Activated CD8-positive, alpha-beta memory T cell treated with anti-CD3 and anti-CD28 coated beads, Interleukin-2, amount 50 U/mL, for 4 hours (primary cell): ENCODE measurements at places on chromosomes 1 and 21.
A peak's percentile ranks its signal among the peaks of the same experiment; 100 is the strongest.

DNA sequence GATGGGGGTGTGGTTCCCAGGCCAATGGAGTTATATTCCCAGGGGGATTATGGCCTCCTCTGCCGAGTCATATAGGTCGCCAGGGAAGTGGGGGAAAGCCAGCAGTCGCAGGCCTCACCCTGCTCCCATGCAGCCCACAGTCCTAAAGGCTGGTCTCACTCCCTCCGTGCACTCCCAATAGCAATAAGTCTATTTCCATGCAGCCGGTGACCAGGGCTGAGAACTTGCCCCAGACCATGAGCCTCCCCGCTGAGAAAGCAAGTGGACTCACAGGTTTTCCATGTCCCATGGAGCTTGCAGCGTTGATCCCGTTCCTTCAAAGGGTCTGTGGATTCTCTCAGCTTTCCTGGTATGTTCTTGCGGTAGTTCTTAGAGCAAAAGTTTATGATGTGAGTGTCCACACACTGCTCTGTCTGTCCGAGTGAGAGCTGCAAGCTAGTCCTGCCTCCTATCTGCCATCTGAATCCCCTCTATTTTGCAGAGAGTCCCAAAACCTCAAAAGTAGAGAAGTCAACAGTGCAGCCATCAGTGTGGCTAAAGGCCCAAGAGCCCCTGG is 81.7 kb upstream of the TMPRSS2 start:
- DNase-seq: no peak

DNA sequence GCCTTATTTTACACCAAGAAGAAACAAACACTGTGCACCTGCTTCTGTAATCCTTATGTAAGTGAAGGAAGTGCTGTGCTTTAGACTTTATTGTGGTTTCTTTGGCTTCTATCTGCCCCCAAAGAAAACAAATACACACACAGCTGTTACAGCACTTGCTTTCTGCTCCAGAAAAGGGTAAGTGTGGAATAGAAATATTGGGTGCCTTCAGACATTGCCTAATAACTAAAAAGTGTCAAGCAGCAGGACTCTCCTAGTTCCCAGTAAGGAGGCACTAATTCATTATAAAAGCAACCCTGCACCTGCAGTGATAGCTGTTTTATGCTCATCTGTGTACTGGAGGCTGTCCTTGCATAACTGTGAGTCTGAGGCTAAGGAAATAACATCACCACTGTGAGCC is 23.4 kb upstream of the PRRX1 start:
- no peak for DNase-seq

DNA sequence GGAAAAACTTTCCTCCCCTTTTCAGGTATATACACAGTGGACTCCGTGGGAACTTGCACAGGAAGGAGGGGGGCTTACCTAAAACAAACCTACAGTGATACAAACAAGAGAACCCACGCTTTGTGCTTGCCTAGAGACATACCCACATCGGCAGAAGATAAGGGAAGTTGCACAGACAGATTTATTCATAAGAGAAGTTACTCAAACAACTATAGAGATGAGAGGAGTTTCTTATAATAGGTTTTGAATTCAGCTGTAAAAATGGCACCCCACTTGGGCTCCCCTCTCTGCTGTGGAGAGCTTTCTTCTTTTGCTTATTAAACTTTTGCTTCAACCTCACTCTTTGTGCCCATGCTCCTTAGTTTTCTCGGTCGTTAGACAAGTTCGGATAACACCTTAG is 1.8 kb upstream of the DUSP12 start:
- no peak for DNase-seq

DNA sequence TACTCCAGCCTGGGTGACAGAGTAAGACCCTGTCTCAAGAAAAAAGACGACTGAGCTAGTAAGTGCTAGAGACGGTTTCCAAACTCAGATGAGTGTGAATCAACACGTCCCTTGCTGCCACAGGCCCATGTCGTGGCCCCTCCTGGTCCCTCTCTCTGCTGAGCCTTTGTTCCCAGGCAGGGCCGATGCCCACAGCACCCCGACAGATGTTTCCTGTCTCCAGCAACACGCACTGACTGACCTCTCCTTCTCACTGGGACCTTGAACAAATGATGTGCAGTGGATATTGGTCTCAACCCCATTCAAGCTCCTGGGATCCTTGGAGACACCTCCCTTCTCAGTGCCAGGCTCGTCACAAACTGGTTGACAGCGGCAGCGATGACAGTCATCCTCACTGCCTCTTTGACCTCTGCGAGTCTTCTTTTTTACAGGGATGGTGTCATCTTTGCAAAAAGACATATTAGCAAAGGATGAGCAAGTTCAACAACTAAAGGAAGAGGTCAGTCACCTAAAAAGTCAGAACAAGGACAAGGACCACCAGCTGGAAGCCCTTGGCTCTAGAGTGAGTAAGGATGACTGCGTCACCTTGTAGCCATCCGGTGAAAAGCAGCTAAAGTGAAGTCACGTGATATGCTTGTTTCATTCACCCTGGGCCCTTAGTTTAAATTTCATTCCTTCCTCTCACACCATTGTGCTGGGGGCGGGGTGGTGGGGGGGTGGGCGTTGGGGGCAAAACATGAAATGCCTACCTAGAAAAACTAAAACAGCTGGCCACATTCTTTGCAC is 65.8 kb downstream of the FHAD1 start:
- no peak for DNase-seq

GRCh38 chr1:62362926-62363325 is 43.7 kb upstream of the KANK4 start:
- no peak for DNase-seq

DNA sequence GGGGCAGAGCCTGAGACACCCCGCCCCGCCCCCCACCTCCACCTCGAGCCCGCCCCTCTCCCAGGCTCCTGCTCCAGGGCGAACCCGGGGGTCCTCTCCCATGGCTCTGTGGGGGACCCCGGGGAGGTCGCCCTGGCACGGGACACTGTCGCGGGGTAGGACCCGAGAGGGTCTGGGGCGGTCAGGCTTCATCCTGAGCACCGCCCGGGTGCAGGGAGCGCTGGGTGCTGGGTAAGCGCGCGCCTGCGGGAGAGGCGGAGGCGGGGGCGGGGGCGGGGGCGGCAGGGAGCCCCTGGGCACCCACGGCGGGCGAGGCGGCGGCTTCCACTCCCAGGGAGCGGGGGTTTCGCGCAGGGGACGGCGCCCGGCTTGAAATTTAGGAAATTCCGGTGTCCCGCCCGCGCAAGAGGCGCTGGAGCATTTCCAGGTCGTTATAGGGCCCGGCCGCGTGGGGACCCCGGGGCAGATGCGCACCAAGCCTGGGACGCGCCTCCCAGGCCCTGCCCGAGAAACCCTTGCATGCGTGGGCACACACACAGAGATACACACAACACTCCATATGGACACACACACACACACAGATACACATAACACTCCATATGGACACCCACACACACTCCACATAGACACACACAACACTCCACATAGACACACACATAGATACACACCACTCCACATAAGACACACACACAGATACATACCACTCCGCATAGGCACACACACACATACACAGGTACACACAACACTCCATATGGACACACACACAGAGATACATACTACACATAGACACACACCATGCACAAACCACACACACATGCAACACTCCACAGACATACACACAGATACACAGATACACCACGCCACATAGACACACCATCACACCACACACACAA is 48.7 kb upstream of the SLC19A1 start:
- peak; percentile 58 for DNase-seq

GRCh38 chr1:55777545-55777944 is 562.4 kb upstream of the USP24 start:
- no peak for DNase-seq

GRCh38 chr1:188363943-188364342 is 1535.2 kb downstream of the PLA2G4A start:
- no peak for DNase-seq

- no peak for DNase-seq
Observed at GRCh38 chr21:15365751-15366392, 301.1 kb upstream of the NRIP1 start.

DNA sequence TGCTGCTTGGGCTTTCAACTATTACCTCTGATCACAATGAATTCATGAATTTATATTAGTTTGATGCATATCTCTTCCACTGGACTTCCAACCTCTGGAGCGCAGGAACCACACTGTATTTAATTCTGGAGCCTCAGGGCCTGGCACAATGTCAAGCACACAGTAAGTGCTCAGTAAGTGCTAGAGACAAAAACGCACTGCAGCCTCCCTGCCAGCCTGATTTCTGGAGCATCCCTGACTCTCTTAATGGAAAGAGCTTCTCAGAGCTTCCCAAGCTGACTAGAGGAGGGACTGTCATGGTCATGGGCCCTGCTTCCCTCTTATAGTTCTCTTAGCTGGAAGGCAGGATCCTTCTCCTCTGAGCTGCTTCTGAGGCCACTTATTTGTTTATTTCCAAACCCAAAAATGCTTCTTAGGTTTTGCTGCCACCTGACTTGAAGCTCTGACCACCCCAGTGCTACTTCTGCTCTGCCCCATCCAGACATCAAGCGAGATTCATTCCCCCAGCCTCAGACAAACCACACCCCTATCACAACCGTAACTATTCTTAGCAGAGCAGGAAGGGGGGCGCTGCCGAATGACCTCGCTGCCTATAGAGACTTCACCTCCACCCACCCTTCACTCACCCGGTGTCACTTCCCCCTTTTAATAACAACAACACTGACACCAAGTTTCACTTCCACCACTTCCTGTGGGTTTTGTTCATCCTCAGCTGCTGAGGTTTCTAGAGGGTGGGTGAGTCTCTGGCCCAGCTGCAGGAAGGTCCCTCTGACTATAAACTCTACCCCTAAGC is 33.6 kb downstream of the NUAK2 start:
- DNase-seq: peak; percentile 76

- no peak for DNase-seq
Observed at GRCh38 chr1:88239205-88239604, 444.9 kb upstream of the PKN2 start.

DNA sequence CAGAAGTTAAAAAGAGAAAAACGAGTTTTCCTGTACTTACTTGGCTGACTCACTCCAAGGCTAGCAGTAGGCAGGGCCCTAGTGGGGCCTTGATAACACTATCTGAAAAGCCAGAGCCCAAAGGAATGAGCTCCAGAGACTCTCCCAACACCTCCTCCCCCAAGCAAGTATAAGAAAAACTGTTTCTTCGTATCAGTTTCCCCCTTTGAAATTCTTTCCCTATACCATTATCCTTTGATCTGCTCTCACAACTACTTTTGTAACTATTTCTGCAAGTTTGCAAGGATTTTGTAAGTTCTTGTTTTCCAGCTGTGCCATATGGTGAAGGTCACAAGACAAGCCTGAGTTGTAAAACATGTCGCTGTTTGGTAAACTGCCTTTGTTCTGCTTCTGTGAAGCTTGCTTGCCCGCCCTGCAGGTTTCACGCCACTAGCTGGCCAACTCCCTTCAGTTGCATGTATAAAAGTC is 36.5 kb upstream of the KCNJ15 start:
- DNase-seq: no peak

GRCh38 chr21:25964015-25964414 is 206.6 kb downstream of the APP start:
- DNase-seq: no peak

DNA sequence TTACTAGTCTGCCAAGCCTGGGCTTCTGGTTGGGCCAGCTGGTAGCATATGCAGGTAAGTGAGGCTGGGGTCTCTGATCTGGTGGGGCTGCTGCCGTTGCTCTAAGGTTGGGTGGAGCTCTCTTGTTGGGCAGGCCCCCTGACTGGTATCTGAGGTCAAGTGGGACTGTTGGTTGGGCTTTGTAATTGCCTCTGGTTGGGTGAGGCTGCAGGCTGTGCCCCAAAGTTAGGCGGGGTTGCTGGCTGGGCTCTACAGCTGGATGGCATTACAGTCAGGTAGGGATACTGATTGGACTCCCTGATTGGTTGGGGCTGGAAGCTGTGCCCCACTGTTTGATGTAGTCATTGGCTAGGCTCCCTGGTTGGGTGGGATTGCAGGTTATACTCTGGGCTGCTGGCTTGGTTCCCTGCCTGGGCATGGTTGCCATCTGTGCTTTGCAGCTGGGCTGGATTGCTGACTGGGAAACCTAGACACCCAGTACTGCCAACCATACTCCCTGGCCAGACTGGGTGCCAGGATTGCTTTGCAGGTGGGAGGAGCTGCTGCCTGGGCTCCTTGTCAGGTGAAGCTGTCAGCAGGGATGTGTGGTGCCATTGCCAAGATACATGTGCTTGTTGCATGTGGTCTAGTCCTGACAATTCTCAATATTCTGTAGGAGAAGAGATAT is 130.5 kb downstream of the RABGAP1L start:
- DNase-seq: no peak

GRCh38 chr1:39321979-39322378 is 117.5 kb downstream of the MACF1 start:
- no peak for DNase-seq

DNA sequence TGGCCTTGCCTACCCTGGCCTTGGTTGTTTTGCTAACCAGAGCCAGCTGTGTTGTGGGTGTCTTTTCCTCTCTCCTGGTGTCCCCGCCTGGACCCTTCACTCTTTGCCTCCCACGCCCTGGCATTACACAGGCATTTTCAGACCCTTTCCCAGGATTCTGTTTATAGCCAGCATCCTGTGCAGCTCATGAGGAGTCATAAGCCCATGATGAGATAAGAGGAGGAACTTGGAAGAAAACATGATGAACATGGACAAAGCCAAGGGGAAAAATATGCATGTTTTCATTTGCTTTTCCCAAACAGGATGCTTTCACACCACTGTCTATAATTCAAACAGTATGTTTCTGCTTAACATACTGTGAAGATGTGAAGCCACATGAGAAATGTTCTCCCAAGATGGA is 18.7 kb upstream of the WARS2 start:
- DNase-seq: no peak

DNA sequence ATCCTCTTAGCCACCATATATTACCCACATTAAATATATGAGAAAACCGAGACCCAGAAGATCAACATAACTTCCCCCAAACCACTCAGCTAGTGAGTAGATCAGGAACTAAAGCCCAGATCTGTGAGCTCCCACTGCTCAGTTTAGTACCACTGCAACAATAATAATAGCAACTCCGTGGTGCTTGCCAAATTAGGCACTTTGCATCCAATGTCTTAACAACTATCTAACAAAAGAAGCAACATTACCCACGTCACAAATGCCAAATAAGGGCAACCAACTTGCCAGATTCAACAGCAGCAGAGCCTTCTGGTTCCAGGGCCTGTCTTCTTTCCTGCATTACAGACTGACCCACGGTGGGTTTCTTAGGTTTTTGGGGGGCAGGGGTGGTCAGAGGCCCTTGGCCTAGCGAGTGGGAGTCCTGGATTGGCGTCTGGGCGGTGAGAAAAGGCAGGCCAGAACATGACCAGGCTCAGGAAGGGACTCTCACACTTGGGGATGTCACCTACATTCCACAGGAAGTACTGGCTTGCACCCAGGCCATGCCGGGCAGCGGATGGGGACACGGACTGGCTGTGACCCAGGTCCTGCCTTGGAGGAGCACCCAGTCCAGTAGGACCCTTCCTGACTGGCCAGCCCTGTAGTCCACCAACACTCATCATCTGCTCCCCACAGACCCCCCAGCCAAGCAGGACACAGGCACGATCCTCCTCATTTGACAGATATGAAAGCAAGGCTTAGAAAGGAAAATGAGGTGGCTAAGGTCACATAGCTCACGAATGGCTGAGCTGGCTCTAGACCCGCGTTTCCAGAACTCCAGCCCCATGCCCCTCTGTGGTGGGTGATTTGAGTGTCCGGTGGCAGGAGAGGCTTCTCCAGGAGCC is 4.6 kb downstream of the HCRTR1 start:
- no peak for DNase-seq

GRCh38 chr1:238324211-238324864 is 433.6 kb upstream of the ZP4 start:
- DNase-seq: no peak
